Uterus (tissue), 4 donors: ENCODE measurements at places on chromosomes 1 and 21. TPM values are rescaled to one million over a fixed set of nuclear protein-coding genes. Genes with fewer than 3 reads are reported as not detected.

DNA sequence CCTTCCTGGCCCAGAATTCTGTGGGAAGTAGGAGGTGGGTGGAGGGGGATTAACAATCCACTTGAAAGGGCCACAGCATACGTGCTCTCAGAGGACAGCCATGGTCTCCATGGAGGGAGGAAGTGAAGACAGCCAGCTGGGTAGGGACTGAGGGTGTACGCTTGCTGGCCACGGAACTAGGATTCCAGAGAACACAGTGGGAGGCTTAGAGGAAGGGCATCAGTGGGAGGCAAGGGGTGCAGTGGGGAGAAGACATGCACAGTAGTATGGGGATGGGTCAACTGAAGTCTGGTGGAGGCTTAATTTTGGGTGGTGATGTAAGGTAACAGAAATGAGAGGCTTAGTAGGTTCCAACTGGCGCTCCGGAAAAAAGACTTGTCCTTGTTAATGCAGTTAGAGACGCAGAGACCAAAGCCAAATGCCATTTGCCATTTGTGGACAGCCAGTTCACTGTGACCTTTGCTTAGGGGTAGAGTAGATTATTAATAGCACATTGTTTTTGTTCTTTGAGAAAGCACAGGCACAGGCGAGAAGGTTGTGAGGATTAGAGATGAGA is 103.0 kb downstream of the ZSCAN20 start:
- no peak for DNase-seq

Gene PROK1
- total RNA-seq = not detected

DNA sequence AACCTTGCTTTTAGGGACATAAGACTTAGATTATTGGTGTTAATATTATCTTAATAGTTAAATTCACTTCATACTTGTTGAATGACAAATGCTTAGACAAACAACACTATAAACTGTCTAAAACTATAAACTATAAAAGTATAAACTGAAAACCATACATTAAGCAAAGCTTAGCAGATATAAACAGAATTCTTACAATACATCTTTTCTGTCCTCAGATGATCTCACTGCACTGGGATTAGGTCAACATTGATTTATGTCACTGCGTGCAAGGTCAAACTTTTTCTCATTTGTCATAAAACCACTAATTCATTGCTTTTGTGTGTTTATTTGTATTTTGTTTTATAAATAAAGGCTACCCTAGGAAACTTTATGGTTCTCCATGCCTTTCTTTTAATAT is 1491.8 kb downstream of the NCAM2 start:
- DNase-seq = no peak

- no peak for DNase-seq
Observed at GRCh38 chr1:928825-929661, 5.3 kb downstream of the SAMD11 start.

DNA sequence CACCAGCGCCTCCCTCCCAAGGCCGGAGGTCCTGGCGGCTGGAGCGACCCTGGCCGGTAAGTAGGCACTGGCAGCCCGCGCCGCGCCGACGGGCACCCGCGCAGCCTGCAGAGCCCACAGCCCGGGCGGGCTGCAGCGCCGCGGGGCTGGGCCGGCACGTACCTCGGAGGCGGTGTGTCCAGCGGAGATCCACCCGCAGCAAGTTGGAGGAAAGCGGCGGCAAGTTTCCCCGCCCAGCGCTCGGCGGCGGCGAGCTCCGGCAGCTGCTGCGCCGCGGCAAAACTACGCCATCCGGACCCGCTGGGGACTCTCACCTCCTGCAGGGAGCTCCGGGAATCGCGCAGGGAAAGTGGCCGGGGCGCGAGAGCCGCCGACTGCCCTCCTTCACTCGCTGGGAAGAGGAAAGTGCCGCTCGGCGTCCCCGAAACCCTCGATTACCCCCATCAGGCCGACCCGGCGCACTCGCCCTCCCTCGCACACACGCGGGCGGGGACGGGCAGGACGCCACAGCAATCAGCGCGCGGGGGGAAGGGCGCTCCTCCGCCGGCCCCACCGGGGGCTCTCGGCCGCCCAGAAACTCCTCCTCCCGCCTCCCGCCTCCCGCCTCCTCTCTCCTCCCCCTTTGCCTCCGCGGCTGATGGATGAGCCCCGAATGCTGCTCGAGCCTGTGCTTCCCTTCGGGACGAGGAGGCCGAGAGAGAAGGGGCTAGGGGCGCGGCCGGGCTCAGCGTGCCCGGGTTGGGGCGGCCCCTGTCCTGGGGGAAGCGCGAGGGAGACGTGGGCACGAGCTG is at the start of gene TGFBR3:
Gene TGFBR3 (minus strand): TSS at position 436 of the 791 bp plus-strand sequence. CDS start 24,620 bp downstream, outside the sequence.
- peak; percentile 97 for DNase-seq

GRCh38 chr1:58248791-58249190 is 297.7 kb downstream of the OMA1 start:
- no peak for DNase-seq

DNA sequence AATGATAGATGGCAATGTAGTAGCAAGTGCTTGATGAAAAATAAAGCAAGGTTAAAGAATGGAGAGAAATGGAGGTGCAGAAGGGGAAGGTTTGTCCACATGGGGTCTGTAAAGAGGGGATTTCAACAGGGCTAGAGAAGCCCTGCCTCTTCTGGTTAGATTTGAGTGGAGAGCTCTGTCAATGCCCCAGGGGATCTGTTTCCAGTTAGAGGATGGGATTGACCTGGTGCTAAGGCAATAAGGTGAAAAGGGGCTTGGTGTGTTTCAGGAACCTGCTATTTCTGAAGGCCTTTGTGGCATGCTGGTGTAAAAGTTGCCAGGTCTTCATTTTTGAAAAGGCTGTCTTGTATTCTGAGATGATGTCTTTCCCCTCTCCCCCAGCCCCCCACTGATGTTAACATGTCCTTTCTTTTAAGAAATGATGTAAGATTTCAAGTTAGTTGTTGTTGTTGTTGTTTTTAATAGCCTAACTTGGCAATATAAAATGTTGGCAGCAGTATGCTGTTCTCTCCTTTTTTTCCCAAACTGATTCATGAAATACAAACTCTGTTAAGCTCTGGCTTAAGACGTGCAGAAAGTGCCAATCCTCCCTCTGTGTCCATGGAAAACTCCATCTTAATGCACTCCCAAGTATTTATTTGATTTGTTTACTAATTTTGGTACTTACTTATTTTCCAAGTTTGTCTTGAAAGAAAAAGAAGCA is 370.3 kb upstream of the ADGRL2 start:
- no peak for DNase-seq
